ENCODE measurements at places on chromosomes 13 and 19. TPM values are rescaled to one million over a fixed set of nuclear protein-coding genes. Genes with fewer than 3 reads are reported as not detected.

Gene FSD1
- total RNA-seq, result 8.8 TPM

DNA sequence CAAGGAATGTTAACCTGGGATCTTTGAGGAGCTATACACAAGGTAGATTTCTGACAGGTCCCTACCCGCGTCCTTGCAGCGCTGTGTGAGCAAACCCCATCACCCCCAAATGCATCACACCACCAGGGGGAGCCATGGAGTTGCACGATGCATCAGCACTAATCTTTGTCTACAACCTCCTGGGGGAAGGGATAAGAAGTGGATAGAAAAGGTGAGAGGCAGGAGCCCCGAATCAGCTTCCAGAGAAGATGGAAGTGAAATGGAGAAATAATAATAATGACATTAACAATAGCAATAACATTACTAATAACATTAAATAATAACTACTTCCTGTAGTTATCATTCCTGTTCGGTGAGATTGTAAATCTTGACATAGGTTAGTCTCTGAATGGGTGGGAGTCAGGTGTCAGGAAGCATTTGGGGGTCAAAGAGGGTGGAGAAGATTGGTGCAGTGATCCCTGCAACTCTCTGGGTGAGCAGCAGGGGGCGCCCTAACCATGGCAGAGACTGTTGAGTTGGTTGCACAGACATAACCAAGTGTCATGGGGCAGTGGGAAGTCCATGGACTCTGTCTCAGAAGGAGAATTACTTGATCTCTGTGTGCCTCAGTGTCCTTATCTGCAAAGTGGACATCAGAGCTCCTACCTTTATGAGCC lies 16.5 kb downstream of the SIGLEC7 start:
- no peak for DNase-seq

Gene SIGLECL1
- total RNA-seq, result not detected

DNA sequence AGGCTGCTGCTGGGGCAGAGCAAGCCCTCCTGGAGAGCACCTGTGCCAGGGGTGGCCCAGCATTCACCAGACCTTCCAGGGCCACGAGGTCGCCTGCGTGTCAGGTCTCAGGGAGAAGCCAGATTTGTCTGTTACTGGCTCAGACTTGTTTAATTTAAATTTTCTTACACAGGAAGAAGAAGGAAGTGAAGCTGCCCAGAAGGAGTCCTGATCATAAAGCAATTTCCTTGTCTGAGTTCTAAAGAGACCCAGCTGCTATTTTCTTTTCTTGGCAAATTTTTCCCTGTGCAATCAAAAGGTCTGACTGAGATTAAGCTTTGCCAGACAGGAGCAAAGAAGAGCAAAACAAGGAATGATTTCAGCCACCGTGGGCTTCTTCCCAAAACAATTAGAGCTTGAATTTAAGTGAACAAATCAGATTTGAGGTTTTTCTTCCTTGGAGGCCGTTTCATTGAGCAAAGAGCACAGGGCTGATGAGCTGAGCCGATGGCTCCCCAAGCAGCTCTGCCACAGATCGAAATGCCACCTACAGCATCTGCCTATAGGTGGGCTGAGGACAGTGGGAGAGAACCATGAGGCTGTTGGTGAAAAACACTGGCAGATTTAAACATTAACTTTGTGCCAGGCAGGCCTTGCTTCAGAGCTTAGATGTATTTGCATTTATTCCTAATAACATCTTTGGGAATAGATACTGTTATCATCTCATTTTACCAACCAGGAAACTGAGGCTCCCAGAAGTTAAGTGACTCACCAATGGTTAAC lies 40.1 kb downstream of the HSPH1 start:
- no peak for DNase-seq

Gene TPTE2
- total RNA-seq, result not detected

Measured in chondrocyte (in vitro differentiated cells).